ENCODE measurements at places on chromosomes 12 and 14.
A peak's percentile ranks its signal among the peaks of the same experiment; 100 is the strongest.

- no peak for DNase-seq
Measured at GRCh38 chr14:43183916-43184315, 1323.2 kb downstream of the FSCB start.

DNA sequence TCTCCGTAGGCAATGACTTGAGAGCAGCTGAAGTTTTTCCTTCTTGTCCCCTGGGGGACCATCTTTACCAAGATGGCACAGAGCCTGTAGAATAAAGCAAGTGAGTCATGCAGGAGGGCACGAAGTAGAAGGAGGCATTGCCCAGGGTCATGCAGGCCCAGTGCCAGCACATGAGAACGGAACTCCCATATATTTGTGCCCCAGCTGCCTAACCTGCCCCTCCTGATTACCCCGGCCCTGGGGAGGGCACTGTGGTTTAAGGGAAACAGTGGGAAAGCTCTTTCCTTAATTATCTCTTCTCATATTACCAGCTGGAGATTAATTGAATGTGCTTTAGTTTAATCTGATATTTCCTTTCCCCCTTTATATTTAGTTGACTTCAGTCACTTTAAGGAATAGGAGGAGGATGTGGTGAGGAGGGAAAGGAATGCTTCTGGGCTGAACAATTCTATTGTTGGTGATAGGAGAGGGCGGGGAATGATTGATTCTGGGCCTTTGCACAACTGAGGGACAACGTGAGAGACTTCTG lies 51.9 kb downstream of the RASSF8 start:
- DNase-seq: peak; percentile 66

DNA sequence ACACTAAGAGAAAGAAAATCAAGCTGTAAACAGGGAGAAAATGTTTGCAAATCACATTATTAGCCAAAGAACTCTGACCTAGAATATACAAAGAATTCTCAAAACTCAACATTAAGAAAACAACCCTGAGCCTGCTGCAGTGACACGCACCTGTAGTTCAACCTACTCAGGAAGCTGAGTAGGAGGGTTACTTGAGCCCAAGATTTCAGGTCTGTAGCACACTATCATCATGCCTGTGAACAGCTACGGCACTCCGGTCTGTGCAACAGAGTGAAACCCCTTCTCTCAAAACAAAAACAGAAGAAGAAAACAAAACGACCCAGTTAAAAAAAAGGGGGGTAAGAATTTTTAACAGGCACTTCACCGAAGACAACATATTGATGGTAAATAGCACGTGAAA lies 20.8 kb downstream of the SAV1 start:
- no peak for DNase-seq

DNA sequence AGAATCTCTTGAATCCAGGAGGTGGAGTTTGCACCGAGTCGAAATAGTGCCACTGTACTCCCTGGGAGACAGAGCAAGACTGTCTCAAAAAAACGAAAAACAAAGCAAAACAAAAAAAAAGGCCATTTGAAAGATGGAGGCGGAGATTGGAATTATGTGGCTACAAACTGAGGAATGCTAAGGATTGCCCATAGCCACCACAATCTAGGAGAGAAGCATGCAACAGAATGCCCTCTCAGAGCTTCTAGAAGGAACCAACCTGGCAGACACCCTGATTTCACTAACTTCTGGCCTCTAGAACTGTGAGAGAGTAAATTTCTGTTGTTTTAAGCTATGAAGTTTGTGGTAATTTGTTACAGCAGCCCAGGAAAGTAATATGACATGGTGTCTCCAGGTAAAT lies 50.1 kb upstream of the LIMA1 start:
- no peak for DNase-seq

- DNase-seq: peak; percentile 6
Measured at GRCh38 chr12:116183741-116184141, 93.8 kb downstream of the MED13L start.

GRCh38 chr12:29694002-29694401 lies 89.7 kb downstream of the TMTC1 start:
- no peak for DNase-seq

GRCh38 chr14:53979747-53980642 lies 23.4 kb upstream of the BMP4 start:
- peak; percentile 86 for DNase-seq

- DNase-seq: no peak
Measured at GRCh38 chr12:114238808-114239207, 167.1 kb downstream of the TBX5 start.

GRCh38 chr14:101495827-101496775 lies 65.2 kb upstream of the DIO3 start:
- DNase-seq: no peak

DNA sequence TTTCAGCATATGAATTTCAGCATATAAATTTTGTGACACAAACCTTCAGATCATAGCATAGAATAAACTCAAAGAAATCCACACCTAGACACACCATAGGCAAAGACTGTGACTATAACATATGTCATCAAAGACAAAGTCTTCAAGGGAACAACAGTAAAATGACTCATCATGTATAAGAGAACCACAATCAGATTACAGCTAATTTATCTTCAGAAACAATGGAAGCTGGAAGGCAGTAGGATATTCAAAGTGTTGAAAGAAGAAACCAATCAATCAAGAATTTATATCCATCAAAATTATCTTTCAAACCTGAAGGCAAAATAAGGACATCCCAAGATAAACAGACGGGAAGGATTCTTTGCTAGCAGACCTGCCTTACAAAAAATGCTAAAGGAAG lies 29.0 kb downstream of the DLK1 start:
- DNase-seq: no peak

GRCh38 chr12:109609342-109609741 lies 35.7 kb downstream of the MVK start:
- no peak for DNase-seq

All from fibroblast of gingiva (primary cell).